Fibroblast of skin of abdomen (primary cell): ENCODE measurements at places on chromosomes 16 and 17.

- no peak for DNase-seq
Observed at GRCh38 chr16:85676466-85676865, 12.3 kb downstream of the GINS2 start.

DNA sequence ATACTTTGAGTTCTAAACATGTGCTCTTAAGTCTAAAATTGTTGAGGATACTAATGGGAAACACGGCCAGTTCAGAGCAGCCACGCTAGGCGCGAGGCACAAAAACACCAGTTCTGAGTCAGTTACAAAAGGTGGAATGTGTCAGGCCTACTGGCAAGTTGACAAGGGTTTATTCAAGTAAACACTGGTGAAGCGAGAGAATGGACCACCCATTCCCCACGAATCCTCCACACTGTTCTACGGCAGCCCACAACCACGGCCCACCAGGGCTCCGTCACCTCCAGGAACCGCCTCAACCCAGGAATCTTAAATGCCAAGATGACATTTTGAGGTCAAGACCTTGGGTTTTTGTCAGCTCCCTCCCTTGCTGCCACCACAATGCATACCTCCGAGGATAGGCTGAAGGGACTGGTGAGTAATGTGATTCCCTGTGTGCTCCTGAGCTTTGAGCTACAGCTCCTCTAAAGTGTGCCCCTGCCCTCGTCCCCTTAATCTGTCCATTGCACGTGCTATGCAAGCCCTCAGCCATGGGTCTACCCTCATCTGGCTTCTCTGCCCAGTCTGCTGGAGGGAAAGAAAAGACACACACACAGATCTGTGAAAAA lies 28.5 kb upstream of the TRAP1 start:
- DNase-seq: peak; percentile 25

DNA sequence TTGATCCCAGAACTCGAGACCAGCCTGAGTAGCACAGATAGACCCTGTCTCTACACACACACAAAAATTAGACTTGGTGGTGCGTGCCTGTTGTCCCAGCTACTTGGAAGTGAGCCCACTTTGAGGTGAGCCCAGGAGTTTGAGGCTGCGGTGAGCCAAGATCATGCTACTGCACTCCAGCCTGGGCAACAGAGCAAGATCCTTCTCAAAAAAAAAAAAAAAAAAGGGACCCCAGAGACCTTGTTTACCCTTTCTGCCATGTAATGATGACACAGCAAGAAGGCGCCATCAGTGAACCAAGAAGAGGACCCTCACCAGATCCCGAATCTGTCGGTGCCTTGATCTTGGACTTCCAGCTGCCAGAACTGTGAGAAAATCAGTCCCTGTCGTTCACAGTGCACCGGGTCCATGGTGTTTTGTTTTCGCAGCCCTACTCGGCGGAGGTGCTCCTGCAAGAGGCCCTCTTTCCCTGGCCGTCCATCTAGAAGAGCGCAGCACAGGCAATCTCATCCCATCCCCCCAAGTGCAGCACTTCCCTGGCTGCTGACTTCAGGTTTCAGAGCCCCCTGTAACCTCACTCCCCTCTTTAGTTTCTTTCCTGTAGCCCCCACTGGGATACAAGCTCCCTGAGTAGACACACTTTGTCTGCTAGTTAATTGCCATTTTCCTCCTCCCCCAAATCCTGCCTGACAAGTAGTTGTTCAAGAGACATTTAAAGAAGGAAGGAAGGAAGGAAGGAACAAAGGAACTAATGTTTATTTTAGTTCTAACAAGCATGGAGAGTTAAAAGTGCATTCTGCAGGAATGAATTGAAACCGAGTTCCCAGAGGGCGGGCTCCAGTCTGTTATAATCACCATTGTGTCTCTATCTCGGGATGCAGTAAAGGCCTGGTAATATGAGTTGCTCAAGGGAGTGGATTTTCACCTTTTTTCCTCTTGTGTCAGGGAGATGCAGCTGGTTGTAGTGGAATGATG lies 115.3 kb downstream of the SNX29 start:
- DNase-seq: no peak

GRCh38 chr16:4091240-4092012 lies 24.8 kb downstream of the ADCY9 start:
- no peak for DNase-seq
